ENCODE measurements at places on chromosomes 3 and 15.

GRCh38 chr3:157502916-157503595 lies at the start of gene VEPH1:
VEPH1 (minus strand) TSS chr3:157503416; CDS start chr3:157495349, 8,067 bp downstream.
- DNase-seq = no peak

GRCh38 chr3:19702416-19703078 lies 231.5 kb downstream of the EFHB start:
- DNase-seq = no peak

DNA sequence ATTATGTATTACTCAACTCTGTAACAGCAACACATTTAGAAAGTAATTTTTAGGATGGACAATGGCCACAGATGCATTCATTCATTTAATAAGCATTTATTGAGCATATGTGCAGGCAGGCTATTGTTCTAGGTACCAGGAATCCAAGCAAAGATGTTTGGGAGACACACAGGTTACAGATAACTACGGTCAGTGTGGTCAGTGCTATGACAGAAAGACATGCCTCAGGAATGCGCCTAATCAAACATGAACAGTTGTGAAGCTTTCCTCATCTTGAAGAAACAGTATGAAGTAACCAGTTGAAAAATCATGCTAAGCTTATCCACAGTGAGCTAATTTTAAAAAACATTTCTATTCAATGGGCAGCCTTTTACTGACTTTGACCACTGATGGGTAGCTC lies 155.4 kb upstream of the CCDC54 start:
- no peak for DNase-seq

GRCh38 chr15:59360896-59361295 lies 11.8 kb downstream of the MYO1E start:
- DNase-seq = no peak

GRCh38 chr15:85324202-85324601 lies 56.2 kb upstream of the AKAP13 start:
- DNase-seq = no peak

DNA sequence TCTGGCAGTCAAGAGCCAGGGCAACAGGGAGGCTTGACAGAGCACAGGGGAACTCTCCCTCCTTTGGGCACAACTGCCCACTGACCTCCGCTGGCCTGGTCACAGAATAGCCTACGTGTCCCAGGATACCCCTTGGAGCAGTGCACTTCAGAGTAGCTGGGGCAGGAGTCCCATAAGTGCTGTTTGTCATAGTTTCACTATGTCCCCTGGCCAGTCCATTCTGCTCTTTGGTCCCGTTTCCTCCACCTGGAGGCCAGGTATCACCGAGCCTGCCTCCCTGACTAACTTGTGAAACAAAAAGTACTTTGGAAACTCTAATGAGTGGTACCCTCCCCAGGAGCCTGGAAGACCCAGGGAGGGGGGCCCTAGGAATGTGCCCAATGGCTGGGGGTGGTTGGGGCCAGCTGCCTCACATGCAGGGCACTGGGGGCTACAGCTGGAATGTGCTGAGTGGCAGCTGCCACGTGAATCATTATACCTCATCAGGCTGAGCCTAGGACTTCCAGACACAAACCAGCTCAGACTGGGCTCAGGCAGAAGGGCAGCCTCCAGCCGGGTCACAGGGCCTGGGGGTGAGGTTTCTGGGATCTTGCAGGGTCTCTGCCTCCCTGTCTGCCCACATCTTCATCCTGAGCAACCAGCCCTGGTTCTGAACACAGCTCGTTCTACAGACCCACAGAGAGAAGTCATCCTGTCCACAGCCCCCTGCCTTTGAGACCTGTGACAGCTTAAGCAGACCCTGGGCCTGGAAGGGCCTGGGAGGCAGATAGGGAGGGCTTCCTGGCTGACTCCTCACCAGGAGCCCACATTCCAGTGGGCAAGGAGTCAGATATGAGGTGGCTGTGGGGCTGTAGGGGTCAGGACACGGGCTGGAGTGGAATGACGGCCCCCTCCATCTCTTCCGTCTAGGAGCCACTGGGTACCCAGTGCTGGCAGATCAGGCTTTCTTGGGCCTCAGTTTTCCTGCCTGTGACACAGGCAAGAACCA lies 914 bp upstream of the PTH1R start:
- no peak for DNase-seq

DNA sequence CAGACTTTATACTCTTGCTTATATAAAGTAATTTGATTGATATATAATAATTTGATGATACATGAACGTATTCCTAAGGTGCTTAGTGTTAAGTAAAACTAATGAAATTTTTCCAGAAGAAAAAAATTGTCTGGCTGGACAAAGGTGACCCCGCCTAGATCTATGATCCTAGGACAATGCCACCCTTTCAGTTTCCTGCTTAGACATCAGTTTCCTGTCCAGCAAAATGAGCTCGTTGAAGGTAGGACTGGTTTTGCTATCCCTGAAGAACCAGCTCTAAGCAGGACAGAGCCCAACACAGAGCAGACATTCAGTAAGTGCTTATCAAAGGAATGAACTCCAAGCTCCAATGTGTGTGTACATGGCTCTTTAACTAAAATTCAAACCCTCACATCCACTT lies 80.8 kb upstream of the SNTN start:
- no peak for DNase-seq

Measured in left hindlimb (tissue), 1 donor.